Activated T-helper 2 cell treated with anti-CD3 and anti-CD28 coated beads, Interferon-gamma antibody, Interleukin-2, Interleukin-4, amounts not matched to agents 10 μg/mL and 5 μg/mL and 100 μg/mL, durations not matched to agents 14 hours and 24 hours and 36 hours (primary cell): ENCODE measurements at places on chromosomes 6 and 20. TPM values are rescaled to one million over a fixed set of nuclear protein-coding genes. Genes with fewer than 3 reads are reported as not detected.

GRCh38 chr6:134351615-134352474 lies 33.9 kb upstream of the SGK1 start:
- peak; percentile 10 for DNase-seq

GRCh38 chr6:52574709-52575501 lies 2.0 kb downstream of the TRAM2 start:
- peak; percentile 69 for DNase-seq

The SMLR1 gene
- not detected in 2 replicates for total RNA-seq

DNA sequence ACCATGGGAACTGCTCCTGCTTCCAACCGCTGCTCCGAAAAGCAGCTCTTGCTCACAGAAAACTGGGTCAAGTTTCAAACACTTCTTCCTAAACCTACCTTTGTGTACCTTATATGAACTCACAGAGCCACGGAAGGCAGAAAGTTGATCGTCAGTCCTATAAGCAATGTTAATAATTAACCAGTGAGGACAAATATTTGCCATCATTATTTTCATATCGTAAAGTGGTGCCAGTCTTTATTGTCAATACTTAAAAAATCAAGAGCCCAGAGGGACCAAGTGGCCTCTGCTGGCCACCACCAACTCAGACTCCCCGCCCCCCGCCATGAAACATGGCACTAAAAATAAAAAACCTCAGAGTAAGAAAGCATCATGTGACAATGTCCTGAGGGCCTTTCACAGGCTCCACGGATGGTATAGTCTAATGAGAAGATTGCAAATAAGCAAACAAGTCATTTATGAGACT lies 9.1 kb upstream of the PBOV1 start:
- no peak for DNase-seq

The PTPRK gene
- 4.2 and 6.1 TPM in 2 replicates for total RNA-seq

GRCh38 chr20:49775229-49775693 lies 37.4 kb upstream of the SLC9A8 start:
- no peak for DNase-seq

GRCh38 chr6:52612336-52613054 lies 35.6 kb upstream of the TRAM2 start:
- no peak for DNase-seq

The LHFPL5 gene
- not detected in 2 replicates for total RNA-seq

- no peak for DNase-seq
Measured at GRCh38 chr6:156698239-156699016, 78.8 kb upstream of the ARID1B start.

The CCDC167 gene
- total RNA-seq: 69.8 and 76.9 TPM in 2 replicates

GRCh38 chr6:120303527-120303926 lies 954.0 kb upstream of the MAN1A1 start:
- DNase-seq: no peak
